ENCODE measurements at places on chromosomes 1 and 21.

GRCh38 chr21:45223236-45224185 lies 64.2 kb downstream of the POFUT2 start:
- DNase-seq, result no peak

GRCh38 chr1:240765732-240766363 lies 153.9 kb upstream of the GREM2 start:
- DNase-seq, result no peak

DNA sequence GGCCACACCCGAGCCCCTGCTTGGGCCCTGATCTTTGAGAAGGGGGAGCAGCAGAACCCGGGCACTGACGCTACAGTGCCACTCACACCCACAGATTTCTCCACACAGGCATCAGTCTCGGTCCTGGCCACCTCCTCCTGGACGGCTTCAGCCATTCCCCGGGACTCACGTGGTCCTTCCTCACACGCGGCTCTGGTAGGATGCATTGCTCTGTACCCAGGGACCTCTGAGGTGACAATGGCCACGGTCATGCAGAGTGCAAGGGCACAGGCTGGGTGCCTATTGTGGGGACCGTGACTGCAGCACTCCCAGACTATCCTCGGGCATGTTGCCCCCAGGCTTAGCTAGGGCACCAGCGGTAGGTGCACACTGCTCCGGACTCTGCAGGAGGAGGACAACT lies 11.8 kb upstream of the ZNF670 start:
- no peak for DNase-seq

GRCh38 chr21:36065497-36066036 lies 4.3 kb upstream of the CBR1 start:
- DNase-seq, result no peak

GRCh38 chr1:54557671-54558355 lies 9.8 kb downstream of the ACOT11 start:
- no peak for DNase-seq

DNA sequence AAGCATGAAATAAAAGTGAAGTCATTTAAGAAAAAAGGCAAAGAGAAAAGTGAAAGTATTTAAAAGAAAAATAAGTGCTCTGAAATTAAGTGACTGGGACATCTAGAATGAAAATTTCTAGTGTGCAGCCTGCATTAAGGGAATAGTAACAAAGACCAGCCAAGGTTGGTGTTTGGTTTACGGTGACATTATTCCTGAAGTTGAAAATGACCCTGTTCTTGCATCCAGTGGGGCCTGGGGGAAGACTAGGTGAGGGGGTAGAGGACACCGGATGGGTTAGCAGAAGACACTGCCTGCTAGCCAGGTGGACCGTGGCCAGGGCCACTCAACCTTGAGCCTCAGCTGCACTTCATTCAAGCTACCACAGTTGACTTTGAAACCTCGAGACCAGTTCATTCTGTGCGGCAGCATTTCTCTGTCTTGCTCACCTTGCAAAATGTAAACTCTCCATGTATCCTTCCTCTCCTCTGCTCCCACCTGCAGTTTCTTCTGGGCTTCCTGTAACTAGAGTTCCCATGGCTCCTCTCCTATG lies 14.3 kb upstream of the KCNK1 start:
- no peak for DNase-seq

GRCh38 chr1:184513421-184513820 lies 126.6 kb downstream of the C1orf21 start:
- no peak for DNase-seq

DNA sequence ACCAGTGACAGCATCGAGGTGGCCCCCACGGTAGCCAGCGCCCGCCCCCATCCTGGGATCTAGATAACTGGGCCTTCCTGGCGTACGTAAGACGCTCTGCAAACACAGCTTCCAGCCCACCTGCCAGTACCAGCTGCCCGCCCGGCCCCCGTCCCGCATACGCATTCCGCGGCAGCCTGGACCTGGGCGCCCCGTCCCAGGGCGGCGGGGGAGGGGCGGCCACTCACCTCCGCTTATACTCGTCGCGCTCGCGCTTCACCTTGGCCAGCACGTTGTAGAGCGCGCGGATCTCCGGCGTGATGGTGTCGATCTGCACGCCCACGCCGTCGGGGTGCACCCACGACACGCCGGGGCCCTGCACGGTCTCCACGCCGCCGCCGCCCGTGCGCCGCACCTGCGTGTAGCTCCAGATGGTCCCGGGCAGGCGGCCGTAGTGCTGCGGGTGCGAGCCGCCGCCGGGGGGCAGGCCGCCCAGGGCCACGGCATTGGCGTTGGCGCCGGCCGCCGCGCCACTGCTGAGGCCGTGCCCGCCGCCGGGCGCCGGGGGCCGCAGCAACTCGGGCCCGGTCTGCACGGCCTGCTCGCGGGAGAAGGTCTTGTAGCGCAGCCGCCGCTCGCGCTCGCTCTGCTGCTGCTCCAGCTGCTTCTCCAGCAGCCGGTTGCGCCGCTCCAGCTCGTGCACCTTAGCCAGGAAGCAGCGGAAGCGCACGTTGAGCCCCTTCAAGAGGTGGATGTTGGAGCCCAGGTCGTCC lies 859 bp downstream of the IFFO2 start:
- no peak for DNase-seq

- DNase-seq, result no peak
Observed at GRCh38 chr21:43740497-43741156, 21.7 kb downstream of the PDXK start.

- DNase-seq, result no peak
Observed at GRCh38 chr1:180116964-180117763, 37.5 kb upstream of the QSOX1 start.

- no peak for DNase-seq
Observed at GRCh38 chr1:185998391-185998790, 264.2 kb downstream of the HMCN1 start.

DNA sequence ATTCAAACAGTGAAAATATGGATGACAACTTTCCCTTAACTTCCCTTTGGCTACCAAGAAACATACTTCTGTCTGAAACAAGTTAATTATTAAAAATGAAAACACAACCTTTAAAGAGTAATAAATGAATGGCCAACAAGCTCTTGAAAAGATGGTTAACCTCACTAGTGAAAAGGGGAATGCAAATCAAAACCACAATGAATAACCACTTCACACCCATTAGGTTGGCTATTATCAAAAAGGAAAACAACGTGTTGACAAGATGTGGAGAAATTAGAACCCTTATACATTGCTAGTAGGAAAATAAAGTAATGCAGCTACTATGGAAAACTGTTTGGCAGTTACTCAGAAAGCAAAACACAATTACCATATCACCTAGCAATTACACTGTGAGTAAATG lies 14.1 kb downstream of the COP1 start:
- DNase-seq, result no peak

DNA sequence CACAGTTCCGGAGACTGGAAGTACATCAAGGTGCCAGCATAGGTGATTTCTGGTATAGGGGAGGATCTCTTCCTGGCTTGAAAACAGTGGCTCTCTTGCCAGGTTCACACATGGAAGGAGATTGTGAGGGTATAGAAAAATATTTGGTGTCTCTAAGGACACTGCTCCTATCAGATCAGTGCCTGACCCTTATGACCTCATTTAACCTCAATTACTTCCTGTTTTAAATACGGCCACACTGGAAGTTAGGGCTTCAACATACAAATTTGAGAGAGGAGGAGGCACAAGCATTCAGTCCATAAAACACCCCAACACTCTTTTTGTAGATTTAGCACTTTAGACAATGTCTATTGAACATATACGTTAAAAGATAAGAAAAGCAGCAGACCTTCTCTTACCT lies 37.0 kb downstream of the COL6A1 start:
- DNase-seq, result no peak

DNA sequence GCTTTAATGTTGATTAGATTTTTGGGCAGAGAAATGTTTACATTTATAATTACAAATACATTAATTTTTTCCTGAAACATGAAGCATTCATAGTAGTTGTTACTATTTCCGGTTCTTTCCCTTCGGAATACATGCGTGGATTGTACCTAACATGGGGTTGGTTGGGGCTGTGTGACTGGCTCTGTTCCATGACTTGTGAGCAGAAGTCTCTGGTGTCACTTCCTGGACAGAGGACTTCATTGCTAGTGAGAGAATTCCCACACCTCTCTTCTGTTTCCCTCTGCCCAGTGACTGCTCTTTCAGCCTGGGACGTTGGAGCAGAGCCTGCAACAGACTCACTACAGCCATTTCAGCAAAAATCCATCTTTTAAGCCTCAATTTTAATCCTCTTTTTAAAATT lies 231.4 kb downstream of the GRIK1 start:
- no peak for DNase-seq

DNA sequence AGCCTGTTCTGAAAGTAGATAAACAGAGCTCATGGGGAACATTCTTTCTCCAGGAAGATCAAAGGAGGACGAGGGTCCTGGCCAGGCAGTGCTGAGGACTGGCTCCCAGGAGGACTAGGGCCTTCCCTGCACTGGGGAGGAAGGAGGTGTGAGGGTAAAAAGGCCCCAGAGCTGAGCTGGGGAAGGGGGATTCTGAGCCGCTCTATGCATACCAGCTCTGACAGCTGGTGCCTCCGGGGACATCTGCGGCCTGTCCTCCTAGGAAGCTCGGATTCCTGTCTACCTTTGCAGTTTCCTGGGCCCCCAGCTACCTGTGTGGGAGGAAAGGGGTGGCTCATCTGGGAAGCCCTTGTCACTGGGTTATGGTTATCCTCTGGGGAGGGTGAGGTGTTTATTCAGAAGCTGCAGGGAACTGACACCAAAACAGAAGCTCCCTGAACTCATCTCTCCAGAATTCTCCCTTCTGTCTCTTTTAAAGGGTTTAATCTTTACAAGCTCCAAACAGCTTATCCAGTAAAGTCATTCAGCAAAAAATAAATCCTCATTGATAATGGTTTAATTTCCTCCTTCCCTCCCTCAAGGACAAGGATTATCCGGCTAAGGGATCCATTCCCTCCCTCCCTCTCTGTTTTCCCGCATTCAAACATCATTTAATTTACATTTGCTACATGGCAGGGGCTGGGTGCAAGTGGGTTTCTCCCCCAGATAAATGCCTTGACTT lies 31.0 kb downstream of the NENF start:
- DNase-seq, result no peak

DNA sequence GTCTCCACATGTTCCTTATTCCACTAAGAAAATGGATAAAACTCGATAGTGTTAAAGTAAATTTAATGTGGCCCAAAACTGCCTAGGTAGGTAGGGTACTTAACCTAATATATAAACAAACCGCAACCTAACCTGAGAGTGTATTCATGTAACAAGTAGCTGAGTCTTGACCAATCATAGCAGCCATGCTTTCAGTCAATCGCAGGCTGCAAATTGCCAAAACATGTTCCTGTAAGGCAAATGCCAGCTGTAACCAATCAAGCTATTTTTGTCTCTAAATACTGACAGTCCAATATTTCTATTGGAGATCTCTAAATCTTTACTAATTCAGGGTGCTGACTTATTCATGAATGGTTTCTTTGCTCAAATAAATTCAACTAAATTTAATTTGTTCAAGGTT lies 3.1 kb upstream of the HMGCS2 start:
- no peak for DNase-seq

GRCh38 chr1:48697066-48697707 lies 79.5 kb downstream of the BEND5 start:
- DNase-seq, result peak; percentile 66

DNA sequence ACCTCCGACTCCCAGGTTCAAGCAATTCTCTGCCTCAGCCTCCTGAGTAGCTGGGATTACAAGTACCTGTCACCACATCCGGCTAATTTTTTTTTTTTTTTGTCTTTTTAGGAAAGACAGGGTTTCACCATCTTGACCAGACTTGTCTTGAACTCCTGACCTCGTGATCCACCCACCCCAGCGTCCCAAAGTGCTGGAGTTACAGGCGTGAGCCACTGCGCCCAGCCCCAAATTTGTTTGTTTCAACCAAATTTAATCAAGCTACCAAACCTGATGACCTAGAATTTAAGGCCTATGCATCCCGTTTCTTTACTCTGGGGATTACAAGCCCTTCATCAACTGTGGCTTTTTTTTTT lies 58.3 kb upstream of the TBX15 start:
- DNase-seq, result no peak

DNA sequence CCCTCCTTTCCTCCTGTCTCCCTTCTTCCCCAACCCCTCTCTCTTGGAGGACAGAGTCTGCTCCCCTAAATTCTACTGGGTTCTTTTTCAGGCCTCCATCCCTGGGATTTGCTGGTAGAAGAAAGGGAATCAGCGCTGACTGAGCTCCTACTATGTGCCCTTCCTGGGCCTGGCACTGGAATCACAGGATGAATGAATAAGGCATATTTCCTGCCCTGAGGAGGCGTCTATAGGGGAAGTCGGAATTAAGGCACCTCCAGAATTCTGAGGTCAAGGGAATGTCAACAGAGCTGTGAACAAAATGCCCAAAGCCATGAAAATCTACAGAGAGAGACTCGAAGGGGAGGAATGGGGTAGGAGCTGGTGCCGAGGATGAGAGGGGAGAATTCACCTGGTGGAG lies 17.4 kb upstream of the BTG2 start:
- DNase-seq, result no peak

GRCh38 chr1:244751271-244751895 lies 84.1 kb upstream of the COX20 start:
- DNase-seq, result no peak

DNA sequence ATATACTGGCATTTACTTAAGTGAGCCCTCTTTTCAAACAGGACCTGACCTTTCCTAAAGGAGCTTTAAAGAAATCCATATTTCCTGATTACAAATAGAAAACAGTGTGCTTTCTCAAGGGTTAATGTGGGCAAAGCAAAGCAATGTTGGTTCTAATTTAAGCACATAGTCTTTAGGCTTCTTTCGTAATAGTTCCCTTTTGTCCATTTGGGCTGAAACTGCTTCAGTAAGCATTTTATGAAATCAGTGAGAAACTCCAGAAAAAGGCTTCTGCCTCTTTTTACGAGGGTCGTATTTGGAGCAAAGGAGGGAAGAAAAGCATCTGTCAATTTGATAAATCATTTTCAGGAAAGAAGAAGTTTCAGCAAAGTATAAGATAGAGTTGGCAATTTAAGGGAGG lies 331.2 kb downstream of the KIF26B start:
- DNase-seq, result no peak

GRCh38 chr21:22235866-22236590 lies 1237.8 kb downstream of the NCAM2 start:
- no peak for DNase-seq

DNA sequence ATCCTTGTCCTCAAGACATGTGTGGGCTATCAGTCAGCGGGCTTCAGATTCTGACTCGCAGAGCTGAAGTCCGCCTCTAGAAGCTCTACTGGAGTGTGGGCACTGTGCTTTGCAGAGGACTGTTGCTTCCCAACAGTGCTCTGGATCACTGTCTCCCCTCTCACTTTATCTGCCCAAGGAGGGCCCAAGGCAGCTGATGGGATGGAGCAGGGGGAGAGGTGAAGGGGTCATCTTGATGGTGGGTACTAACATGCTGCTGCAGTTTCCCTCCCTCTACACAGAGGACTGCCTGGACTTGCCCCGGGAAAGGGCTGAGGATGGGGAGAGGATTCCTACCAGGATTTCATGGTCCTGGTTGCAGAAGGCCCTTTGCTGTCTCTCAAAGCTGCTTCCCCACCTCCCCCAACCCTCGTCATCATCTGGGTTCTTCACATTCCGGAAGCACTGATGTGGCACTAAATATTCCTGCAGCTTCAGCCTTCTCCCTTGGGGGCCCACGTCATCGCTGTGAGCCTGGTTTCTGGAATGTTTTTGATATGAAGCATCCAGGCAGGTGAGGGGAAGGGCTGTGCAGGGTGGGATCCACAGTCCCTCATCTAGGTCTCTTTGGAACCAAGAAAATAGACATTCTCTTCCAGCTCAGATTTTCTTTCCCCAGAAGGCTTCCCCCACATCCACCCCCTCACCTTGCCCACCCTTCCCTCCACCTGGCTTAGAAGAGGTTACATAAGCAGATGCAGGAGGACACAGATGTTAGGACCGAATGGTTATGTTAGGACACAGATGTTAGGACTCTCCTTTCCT lies 23.2 kb downstream of the NUAK2 start:
- DNase-seq, result no peak

Measured in natural killer cell treated with Interleukin-12 subunit alpha and Interleukin-12 subunit beta and Interleukin-15 and Interleukin-18, amount 100 ng/mL, for 72 hours (primary cell).